ENCODE measurements at places on chromosomes 2 and 18.
A peak's percentile ranks its signal among the peaks of the same experiment; 100 is the strongest.

DNA sequence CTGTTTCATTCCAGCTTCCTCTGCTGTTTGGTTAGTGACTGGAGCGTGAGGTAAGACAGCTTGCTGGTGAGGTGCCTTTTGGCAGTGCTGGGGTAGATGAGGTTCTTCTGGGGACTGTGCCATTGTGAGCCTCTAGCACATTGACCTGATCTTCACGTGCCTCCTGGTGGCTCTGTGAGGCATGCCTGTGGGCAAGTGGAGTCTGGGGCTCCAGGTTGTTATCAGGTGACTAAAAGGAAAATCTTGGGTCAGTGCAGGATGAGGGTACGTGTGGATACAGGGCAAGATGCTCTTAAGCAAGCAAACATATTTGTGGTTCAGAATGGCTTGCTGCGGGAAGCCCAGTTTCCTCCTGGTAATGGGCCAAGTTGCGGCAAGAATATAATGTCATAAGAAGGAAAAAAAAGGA lies 75.4 kb downstream of the FHOD3 start:
- peak; percentile 74 for DNase-seq

DNA sequence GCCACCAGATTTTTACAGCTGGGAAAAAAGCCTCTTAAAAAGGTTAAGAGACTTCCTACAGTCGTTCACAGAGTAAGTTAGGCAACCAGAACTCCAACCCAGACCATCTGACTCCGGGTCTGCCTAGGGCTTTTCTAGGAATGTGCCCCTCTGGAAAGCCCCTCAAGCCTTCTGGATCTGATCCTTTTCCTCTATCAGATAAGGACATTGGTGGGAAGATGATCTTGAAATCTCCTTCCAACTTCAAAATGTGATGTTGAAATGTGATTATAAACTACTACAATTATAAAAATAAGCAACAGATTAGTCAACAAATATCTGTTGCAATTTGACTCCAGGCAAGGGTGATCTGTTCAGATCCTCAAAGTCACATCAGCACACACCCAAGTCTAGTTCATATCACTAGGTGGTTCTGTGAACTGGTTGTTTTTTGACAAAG lies 270.4 kb downstream of the ARHGAP15 start:
- DNase-seq: no peak

DNA sequence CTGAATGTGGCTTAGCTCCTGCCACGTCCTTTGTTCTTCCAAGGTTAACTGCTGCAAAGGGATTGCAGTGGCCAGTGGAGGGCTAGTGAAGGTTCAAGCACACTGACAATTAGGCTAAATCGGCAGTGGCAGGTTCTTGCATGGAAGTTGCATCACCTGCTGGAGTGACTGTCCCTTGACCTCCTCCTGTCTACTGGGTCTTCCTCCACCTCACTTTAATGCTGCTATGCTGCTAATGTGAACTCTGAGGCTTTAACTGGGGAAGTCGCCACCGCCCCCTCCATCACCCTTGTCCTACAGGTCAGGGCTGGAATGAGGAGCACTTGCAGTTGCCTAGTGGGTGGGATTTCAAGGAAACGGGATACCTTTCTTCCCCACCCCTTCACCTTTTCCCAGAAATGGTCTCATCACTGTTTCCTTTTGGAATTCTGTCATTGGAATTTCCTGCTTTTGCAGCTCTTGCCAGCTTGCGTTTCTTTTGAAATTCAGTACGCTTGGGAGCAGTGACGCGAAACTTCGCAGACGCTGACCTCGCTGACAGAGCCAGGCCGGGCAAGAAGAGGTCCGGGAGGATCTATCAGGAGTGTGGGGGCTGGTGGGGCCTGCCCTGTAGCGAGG lies 150.3 kb downstream of the SH3RF3 start:
- no peak for DNase-seq

GRCh38 chr2:216596980-216597509 lies 36.2 kb upstream of the IGFBP2 start:
- DNase-seq: peak; percentile 53

DNA sequence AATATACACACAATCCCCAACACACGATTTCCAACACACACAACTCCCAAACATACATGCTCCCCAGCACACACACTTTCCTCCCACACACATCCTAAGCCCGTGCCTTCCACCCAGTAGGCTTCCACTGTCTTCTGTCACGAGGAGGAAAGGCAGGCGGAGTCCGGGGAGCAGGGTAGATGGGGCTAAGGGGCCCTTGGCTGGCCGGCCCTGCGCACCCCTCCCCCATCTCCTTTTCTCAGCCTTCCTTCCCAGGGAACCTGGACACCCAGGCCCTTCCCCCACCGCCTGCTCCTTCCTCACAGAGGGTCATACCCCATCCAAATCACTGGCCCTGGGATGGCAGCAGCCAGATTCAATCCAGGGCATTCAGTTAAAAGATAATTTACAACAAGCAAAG lies 3.4 kb upstream of the PDCD1 start:
- DNase-seq: no peak

DNA sequence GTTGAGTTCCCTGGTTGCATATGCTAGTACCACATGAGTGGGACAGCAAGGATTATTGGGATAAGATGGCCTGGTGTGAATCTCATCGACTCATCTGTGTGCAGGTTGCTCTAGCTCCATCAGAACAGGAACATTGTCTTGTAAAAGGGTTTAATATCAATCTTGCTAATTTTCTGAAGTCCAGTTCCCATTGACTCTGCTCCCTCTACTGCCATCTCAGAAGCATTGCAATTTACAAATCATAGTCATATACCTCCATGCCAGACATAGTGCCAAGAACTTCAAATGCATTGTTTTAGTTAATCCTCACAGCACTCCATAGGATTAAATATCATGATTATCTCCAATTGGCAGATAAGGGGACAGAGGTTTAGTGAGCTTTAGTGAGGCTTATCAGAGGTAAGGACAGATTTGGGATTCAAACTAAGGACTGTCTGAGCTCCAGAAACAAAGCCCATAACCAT lies 4.8 kb upstream of the STAT4 start:
- DNase-seq: no peak

GRCh38 chr18:54957296-54957832 lies 1.9 kb downstream of the CCDC68 start:
- no peak for DNase-seq

GRCh38 chr2:65153515-65153914 lies 23.6 kb upstream of the RAB1A start:
- DNase-seq: no peak

DNA sequence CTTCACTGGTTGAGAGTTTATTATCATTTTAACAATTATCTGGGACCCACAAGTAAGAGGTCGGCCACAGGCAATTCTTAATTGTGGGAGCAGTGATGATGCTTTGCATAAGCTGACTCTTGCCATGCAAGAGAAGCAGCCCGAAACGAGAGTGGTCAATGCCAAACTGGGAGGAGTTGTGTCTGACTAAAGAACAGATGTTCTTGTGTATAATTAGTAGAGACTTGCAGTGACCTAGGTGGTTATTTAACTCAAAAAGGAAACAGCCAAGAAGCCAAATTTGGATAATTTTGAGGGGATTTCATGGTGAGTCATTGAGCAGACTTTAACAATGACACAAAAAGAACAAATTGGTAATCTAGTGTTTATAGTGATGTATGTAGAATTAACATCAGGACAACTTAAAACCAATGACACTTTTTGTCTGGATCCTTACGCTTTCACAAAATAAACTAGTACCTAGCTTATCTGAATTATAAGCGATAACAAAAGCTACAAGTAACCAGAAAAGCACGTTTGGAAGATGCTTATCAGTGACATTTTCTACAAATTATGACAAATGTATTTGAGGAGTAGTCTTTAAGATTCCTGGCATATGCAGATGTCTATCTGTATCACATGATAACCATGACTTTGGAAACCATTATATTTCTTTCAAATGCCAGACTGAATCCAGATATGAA lies 184.7 kb upstream of the DLGAP1 start:
- DNase-seq: no peak

- DNase-seq: no peak
Measured at GRCh38 chr2:62410015-62410453, 96.0 kb downstream of the TMEM17 start.

GRCh38 chr2:197805715-197806633 lies 1.6 kb downstream of the PLCL1 start:
- no peak for DNase-seq

DNA sequence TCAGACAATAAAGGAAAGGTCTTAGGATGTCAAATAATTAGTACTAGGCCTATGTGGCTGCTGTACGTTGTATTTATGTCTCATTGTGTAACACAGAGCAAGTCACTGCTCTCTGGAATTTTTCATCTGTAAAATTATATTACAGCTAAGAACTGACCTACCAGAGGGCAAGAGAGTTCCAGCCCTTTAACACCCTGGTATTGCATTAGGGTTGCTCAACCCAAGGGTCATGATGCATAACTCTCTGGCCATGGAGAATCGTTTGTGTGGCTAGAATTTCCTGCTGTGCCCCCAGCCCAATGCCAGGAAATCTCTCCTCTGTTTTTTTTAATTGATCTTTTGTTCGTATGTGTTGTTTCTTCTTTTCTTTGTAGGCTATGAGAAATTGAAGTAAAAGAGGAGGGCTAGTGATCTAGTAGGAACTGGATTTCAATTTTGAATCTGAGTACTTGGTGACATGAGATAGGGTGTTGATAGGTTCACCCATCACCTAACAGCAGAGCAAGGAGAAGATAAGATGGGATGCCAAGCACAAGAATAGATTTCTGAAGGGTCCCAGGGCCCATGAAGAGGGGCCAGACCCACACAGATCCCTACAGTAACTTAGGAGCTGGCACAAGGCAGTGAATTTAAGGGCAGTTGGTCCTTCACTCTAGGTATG lies 571.2 kb upstream of the TNP1 start:
- no peak for DNase-seq

DNA sequence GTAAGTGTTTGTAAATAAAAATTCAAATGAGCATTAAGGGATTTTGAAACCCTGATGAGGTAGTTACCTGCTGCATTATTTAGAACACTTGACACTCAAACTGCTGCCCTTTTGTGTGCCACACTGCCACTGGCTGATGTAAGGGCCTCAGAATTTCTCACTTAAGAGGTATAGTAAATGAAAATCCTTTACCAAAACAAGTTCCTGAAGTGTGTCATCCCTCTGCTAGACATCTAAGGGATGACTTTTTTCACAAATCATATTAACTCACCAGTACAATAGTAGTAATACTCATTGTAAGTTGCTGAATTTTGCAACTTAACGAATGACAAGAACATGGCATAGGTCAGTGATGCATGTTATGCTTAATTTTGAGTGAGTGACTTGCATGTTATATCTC lies 274.9 kb upstream of the UBE2E3 start:
- no peak for DNase-seq

GRCh38 chr2:202184557-202184956 lies 53.8 kb downstream of the SUMO1 start:
- DNase-seq: no peak

GRCh38 chr2:141534666-141535362 lies 596.0 kb downstream of the LRP1B start:
- no peak for DNase-seq

- no peak for DNase-seq
Measured at GRCh38 chr2:237603718-237604362, 13.3 kb upstream of the RAB17 start.

DNA sequence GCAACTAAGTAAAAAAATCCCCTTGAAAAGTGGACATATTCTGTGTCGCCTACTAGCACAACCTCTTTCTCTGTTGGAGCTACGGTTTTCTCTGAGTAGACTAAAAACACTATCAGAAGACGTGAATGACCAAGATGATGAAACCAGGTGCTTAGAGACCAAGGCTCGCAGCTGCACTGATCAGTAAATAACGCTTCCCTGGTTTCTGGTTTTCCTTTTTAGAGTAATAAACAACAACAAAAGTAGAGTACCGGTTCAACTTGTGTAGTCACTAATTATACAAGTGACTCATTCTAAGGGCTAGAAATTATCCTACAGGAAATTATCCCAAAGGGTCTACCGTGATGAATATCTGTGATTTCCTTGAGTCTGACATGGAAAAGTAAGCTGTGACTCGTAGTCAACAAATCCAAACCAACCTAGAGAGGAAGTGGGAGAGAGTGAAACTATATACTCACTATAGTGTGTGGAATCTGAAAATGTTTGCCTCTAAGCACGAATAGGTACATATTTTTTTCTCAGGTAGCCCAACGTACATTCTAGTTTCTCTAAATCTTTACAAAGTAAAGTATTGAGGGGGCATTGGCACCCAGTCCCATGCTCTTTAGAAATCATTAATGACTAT lies 17.8 kb downstream of the RASGRP3 start:
- DNase-seq: no peak

- DNase-seq: no peak
Measured at GRCh38 chr2:38127277-38127676, 51.3 kb upstream of the CYP1B1 start.
